Fibroblast of the aortic adventitia (primary cell): ENCODE measurements at places on chromosomes 16 and 17. TPM values are rescaled to one million over a fixed set of nuclear protein-coding genes. Genes with fewer than 3 reads are reported as not detected.

DNA sequence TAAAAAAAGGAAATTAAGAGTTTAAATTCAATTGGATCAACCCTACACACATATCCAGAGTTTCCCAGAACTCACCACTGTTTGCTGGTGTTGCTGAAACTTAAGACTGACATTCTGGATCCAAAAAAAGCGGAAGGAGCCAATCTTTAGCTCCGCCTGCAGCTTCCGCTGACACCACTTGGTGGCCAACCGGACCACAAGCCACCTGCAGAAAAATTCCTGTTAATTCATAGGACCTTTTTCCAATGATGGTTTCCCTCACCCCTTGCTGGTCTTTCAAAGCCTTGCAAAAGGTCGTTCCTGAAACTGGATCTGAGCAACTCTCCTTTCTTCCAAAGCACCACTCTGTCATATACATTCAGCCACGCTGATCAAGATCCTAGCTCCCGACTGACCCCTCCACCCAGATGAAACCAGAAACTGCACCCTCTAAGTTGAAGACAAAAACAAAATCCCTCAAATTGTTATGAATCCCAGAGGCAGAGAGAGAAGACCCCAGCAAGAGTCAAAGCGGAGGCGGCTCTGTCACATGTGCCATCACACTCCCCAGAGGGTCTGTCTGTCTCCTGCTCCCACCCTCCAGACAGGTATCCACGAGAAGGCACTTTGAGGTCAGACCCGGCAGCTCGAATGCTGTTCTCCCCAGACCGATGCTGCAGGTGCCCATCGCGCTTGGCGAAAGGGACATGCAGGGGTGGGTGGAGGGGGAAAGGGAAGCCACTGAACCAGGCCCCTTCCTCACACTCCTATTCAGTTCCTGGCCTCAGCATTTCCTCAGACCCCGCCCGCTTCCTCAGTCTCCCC, 773 bp downstream of the BLTP2 start:
- peak; percentile 62 for DNase-seq

DNA sequence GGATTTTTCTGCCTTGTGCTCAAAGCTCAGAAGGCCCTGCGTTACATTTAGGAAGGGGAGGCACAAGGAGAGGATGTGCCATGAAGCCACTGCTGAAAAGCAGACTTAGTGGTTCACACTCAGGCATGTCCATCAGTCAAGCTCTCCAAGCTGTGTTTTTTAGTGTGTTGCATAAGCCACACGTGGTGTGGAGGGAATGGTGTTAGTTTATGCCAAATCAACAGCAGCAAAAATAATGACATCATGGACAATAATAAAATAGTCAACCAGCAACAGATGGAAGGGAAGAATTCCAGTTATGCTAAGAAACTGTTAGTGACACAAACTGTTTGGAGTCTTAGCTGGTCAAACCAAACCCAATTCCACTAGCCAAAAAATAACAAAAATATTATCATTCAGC, 438.3 kb downstream of the NPIPA7 start:
- DNase-seq, result no peak

- no peak for DNase-seq
These were observed 45.1 kb downstream of the YPEL2 start for GRCh38 chr17:59376506-59376905.

GRCh38 chr17:7727886-7728285, 10.3 kb downstream of the DNAH2 start:
- DNase-seq, result no peak

- peak; percentile 78 for DNase-seq
These were observed 160.1 kb downstream of the MAP2K4 start for GRCh38 chr17:12180644-12181261.

- no peak for DNase-seq
These were observed 26.2 kb downstream of the SLC39A11 start for GRCh38 chr17:73066148-73066884.

GRCh38 chr16:79821911-79822310, 221.4 kb upstream of the MAF start:
- no peak for DNase-seq

DNA sequence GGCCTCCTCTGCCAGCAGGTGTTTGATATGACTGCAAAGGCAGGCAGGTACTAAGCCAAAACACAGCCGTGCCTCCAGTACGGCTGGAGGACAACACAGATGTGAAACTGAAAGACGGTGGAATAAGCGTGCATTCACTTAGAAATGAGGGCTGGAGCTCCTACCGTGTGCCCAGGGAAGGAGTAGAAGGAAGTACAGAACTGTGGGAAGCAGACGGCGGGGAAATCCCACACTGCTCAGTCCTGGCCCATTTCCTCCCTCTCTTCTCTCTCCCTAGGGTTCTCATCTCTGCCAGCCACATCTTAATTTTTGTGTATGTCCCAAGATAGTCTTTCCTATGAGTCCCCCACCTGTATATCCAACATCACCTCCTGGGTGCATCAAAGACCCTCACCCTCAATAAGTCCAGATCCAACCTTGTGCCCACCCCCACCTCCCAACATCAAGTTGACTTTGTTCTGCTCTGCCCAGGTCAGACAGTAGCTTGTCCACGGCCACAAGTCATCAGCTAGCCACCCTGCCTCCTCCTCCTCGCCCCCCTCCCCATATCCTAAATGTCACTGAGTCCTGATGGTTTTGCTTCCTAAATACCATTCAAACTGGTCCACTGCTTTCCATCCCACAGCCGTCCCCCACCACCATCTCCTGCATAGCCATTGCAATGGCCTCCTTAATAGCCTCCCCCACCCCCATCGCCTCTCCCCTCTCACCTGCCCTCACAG, 77.1 kb upstream of the RPL38 start:
- DNase-seq, result no peak

DNA sequence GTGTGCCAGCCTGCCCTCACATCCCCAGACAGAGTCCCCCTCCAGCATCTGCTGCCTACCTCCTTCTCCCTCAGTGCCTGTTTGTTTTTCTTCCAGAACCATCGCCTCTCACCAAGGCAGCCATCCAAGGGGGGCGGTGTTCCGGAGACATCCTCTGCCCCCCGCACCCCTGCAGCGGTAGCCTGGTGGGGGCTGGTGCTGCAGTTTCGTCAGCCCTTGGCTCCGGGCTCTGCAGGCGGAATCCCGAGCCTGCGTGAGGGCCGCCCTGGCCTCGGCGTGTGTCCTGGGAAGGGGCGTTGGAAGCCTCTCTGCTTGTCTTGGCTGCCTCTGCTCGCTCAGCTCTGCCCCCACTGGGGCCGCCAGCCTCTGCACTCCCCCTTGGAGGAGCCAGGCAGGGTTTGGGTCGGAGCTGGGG, 126.0 kb upstream of the CIBAR2 start:
- DNase-seq, result peak; percentile 93

GRCh38 chr17:80456465-80457235, 19.8 kb downstream of the NPTX1 start:
- DNase-seq, result peak; percentile 24

- peak; percentile 97 for DNase-seq
These were observed 1.5 kb downstream of the LRRC3C start for GRCh38 chr17:39928858-39929645.

GRCh38 chr16:84055366-84055765, 12.8 kb upstream of the SLC38A8 start:
- no peak for DNase-seq

GRCh38 chr16:61030616-61031015, 1005.6 kb downstream of the CDH8 start:
- no peak for DNase-seq

DNA sequence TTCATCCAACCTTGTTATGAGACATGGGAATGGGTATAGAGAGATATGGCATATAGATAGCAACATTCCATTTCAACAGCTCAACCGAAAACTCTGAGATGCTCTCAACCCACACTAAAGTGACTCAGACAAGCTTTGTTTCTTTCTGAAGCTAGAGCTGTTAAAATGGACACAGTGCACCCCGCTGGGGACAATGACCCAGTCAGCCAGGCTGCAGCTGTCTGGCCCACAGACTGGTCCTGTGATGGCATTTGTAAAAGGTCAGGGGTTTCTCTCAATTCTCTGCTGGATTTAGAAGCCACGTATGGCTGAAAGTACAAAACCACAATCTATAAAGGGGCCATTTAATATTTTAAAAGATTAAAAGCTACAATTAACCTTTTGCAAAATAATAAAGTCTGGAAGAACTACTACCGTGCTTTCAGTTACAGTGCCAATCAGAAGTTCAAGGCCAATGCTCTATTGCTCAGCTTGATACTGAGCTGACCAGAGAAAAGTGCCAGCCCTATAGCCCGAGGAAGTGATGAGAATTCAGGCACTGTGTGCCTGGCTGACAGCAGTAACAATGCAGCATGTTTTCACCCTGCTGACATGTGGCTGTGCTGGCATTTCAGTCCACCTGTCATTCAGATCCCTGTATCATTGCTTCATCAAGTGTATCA, 60.2 kb downstream of the TEX2 start:
- DNase-seq, result peak; percentile 62

DNA sequence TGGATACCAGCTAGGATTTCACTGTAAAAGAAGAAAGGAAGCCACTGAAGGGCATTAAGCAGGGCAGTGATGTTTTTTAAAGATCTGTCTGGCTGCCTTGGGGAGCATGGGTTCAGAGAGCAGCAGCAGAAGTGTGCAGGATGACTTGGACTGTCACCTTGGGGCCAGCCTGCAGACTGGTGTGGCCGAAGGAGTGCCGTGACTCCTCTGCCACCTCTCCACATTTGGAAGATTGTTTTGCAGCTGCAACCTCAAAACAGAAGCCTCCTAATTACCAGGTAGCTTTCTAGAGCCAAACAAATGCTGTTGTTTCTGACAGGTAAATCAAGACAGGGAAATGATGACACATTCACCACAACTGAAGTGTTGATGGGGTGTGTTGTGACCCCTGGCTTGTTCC, 681.4 kb downstream of the WWOX start:
- no peak for DNase-seq

DNA sequence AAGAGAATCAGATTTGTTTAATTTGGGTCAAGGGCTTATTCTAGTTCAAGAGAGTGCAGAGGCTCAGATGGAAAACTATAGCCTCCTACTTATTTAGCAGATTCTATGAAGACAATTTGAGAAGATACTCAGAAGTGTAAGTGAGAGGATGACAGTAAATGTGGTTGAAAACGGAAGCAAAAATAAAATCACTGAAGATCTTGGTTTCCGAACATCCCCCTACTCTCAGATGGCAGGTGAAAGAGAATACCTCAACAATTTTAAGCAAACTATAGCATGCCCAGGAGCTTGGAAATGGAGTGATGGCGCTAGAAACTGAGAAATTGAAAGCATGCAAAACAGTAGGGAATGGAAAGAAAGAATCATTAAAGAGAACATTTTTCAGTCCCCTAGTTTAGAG, 705.5 kb upstream of the CDH8 start:
- no peak for DNase-seq

GRCh38 chr16:23848958-23849357, 13.2 kb downstream of the PRKCB start:
- no peak for DNase-seq

- peak; percentile 11 for DNase-seq
These were observed 577 bp upstream of the HS3ST2 start for GRCh38 chr16:22813223-22813947.

DNA sequence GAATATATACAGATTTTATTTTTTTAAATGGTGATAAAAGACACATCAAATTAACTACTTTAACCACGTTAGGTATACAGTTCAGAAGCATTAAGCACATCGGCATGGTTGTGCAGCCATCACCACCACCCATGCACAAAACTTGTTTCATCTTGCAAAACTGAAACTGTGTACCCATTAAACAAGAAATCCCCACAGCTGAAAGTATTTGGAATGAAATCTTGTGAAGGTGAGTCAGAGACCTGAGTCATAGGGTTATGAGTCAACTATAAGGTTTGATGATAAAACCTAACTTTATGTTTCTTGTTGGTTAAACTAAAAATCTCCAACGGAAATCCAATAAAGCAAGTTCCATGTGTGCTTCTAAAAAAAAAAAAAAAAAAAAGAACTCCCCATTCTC, 561.6 kb upstream of the PSMD7 start:
- DNase-seq, result peak; percentile 25

DNA sequence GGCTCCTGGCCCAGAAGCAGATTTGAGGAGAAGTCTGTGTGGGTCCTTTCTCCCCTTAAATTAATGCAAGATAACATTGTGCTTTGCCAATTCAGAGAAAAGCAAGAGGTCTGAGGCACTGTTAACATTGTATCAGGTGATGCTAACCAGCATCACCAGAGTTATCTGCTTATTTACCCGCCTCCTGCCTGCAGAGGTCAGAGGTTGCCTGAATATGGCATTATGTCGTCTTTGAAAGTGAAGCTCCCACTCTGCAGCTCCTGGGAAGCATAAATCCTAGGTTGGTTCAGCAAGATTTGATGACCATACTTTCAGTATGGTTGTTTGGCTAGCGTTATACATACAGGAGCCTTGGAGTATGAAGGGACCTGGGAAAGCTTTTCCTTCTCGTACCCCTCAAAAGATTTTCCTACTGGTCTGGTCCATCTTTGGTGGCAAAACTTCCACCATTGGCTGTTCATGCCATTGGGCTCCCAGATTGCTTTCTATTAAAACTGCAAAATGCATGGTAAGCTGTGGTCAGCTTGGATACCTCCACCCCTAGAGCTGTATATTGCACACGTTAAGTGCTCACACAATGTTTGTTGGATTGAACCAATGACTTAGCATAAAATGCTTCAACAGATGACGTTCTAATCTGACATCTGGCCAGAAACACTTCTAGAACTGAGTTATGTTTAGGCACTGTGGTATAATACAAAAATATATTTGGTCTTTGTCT, 24.1 kb downstream of the CHD9 start:
- DNase-seq, result peak; percentile 32

DNA sequence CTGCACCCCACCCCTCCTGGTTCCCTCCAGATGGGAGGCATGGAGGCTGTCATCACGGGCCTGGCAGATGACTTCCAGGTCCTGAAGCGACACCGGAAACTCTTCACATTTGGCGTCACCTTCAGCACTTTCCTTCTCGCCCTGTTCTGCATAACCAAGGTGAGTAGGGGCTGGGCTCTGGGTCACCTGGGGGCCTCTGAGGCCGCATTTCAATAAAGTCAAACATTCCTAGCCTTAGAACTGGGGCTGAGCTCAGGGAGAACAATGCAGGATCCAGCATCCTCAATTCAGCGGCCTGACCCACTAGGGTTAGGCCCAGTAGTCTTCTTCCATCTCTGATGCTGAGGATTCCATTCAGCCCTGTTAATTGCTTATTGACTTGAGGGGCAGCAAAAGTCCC, 42.1 kb downstream of the SLC6A2 start:
- no peak for DNase-seq

GRCh38 chr16:81568749-81569087, 124.1 kb downstream of the CMIP start:
- DNase-seq, result no peak

DNAH9 gene
- not detected in 2 replicates for total RNA-seq

KRT17 gene
- total RNA-seq, result 0.57 TPM in 1 of 2 replicates, not detected in the other

CEP295NL gene
- 1.5 and 3.3 TPM in 2 replicates for total RNA-seq

MYH2 gene
- 0.25 TPM in 1 of 2 replicates, not detected in the other for total RNA-seq

NPTX1 gene
- total RNA-seq, result 0.57 and 191 TPM in 2 replicates

LPO gene
- total RNA-seq, result not detected in 2 replicates

ZNF597 gene
- total RNA-seq, result 2.5 and 2.8 TPM in 2 replicates

SMPD3 gene
- total RNA-seq, result not detected in 2 replicates

HIC1 gene
- total RNA-seq, result 36.4 and 57.6 TPM in 2 replicates

NDRG4 gene
- total RNA-seq, result 5.0 and 5.2 TPM in 2 replicates

DCUN1D3 gene
- 21.6 and 30.2 TPM in 2 replicates for total RNA-seq

KCNJ12 gene
- 1.7 and 2.7 TPM in 2 replicates for total RNA-seq

SCN4A gene
- total RNA-seq, result 0.18 TPM in 1 of 2 replicates, not detected in the other

TNP2 gene
- total RNA-seq, result not detected in 2 replicates

TGFB1I1 gene
- total RNA-seq, result 30.3 and 56.7 TPM in 2 replicates

FZD2 gene
- 1.8 and 16.4 TPM in 2 replicates for total RNA-seq

ABCA10 gene
- total RNA-seq, result 2.8 and 7.5 TPM in 2 replicates

RDM1 gene
- total RNA-seq, result 0.45 TPM in 1 of 2 replicates, not detected in the other

PSMB3 gene
- total RNA-seq, result 78.7 and 293 TPM in 2 replicates

SOX8 gene
- total RNA-seq, result 0.09 and 0.33 TPM in 2 replicates

CDIP1 gene
- total RNA-seq, result 11.8 and 20.3 TPM in 2 replicates
